ENCODE measurements at places on chromosomes 3 and 15. TPM values are rescaled to one million over a fixed set of nuclear protein-coding genes. Genes with fewer than 3 reads are reported as not detected.

Gene NEK10
- 6.6 TPM for total RNA-seq

Gene MYLK
- 521 TPM for total RNA-seq

Gene ZNF445
- total RNA-seq, result 6.3 TPM

DNA sequence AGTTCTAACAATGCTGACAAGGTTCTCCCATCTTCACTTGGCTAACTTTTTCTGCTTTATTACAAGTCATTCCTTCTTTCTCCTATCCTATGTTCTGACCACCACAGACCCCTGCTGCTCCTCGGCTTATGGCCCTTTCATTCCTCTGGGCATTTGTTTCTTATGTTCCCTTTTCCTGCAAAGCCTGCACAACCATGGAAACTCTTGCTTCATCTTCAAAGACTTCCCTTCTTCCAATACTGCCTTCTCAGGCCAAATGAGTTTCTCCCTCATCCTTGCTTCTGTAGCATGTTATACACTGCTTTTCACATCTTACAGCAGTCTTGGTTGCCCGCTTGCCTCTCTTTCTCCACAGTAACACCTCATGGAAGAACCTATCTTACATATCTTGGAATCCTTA, 17.9 kb upstream of the ATOSA start:
- DNase-seq, result no peak
- H3K36me3 ChIP-seq, result no peaks in the 10 kb centered on the region
- peaks cover 1% of the 10 kb centered on the region for H3K4me1 ChIP-seq
- no peak overlapping the region for H3K4me3 ChIP-seq
- no peak overlapping the region for H3K27ac ChIP-seq

Gene GPR156
- 0.28 TPM for total RNA-seq

DNA sequence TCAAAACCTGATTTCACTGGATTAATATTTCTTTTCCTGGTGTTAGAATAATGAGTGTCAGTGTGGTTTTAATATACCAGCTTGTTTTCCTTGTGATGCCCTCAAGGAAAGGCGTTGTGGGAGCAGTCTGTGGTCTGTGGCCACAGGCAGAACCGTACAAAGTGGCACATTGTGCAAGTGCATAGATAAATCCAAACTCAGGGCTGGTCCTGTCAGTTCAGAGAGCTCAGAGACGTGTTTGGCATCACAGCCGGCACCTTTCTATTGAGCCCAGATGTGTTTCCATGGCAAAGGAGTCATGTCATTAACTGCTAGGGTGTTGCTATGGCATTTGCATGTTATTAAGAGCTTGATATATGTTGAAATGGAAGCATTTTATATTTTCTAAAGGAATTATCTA, 289.9 kb upstream of the RASGRP1 start:
- H3K4me3 ChIP-seq, result no peak overlapping the region
- DNase-seq, result no peak
- H3K27ac ChIP-seq, result no peak overlapping the region
- H3K27me3 ChIP-seq, result no peaks in the 10 kb centered on the region
- no peaks in the 10 kb centered on the region for H3K36me3 ChIP-seq

- no peak overlapping the region for H3K4me3 ChIP-seq
- no peaks in the 10 kb centered on the region for H3K36me3 ChIP-seq
- peak; percentile 73 for DNase-seq
These were observed 493.3 kb downstream of the MAGI1 start for GRCh38 chr3:65545429-65545828.

GRCh38 chr15:99752556-99752955, 19.3 kb upstream of the LYSMD4 start:
- peaks cover 17% of the 10 kb centered on the region for H3K27me3 ChIP-seq
- no peak overlapping the region for H3K4me3 ChIP-seq
- H3K4me1 ChIP-seq, result no peaks in the 10 kb centered on the region
- H3K27ac ChIP-seq, result no peak overlapping the region

Gene GJD2
- not detected for total RNA-seq

DNA sequence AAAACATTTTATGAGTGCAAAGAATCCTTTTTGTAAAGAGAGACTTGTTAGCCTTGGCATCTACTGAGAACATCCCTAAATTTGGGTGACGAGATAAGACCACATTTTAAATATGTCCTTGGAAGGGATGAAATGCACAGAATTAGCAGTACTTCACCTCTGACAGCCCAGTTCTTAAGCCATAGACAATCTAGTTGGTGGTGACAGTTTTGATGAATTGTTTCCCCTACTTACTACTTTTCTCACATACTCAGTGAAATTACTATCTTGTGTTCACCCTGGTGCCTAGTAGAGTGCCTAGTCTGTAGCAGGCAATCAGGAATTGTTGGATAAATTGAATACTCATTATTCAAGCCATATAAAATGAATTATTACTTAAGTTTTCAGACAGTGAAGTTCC, 3.4 kb downstream of the SCAANT1 start:
- DNase-seq, result no peak
- peaks cover 7% of the 10 kb centered on the region for H3K4me1 ChIP-seq
- H3K27ac ChIP-seq, result no peak overlapping the region

Gene LHFPL4
- not detected for total RNA-seq

DNA sequence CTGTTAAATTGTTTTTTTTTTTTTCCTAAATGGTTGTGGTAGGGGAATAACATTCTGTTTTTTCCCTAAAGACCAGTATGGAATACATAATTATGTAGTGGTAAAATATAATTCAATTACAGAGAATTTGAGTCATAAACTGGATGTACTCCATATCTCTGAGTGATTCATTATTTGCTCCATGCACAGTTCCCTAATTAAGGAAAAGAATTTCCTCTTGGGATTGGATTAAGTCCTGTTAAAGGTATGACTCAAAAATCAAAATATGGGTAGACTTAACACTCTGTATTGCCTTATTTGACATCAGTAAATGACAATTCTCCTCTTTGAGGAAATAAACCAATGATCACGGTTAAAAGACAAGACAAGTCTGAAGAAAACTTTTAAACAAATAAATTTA, 78.0 kb upstream of the KCNH8 start:
- H3K4me1 ChIP-seq, result no peaks in the 10 kb centered on the region
- no peak overlapping the region for H3K27ac ChIP-seq
- H3K27me3 ChIP-seq, result no peaks in the 10 kb centered on the region
- DNase-seq, result no peak
- H3K36me3 ChIP-seq, result no peaks in the 10 kb centered on the region
- no peak overlapping the region for H3K4me3 ChIP-seq

- no peak overlapping the region for H3K4me3 ChIP-seq
- H3K4me1 ChIP-seq, result no peaks in the 10 kb centered on the region
- no peak overlapping the region for H3K27ac ChIP-seq
- peaks cover 20% of the 10 kb centered on the region for H3K27me3 ChIP-seq
- DNase-seq, result no peak
These were observed 12.2 kb upstream of the APOD start for GRCh38 chr3:195595785-195596531.

DNA sequence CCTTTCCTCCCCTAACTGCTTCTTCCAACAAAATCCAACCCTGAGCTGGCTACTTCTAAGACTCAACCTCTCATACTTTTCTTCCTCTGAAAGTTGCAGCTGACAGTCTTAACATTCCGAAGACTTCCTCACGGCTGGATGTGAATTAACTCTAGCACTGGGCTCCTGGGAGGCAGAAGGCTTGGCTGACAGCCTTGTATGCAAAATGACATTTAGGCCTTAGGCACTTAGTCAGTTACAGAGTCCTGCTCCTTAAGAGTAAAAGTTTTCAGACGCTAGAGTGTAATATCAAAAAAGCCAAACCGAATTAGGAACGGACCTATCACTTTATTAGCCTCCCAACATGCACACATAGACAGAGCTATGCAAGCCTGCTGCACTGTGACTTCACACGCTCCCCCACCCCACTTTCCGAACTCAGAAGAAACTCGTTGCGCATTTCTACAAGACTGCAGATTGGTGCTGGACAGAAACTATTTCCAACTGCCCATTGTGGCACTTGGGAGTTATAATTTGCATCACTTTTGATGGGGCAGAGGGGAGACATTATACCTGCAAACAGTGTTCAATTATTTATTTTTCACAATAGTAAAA, 15.5 kb upstream of the ANXA2 start:
- H3K4me3 ChIP-seq, result no peak overlapping the region
- H3K27ac ChIP-seq, result no peak overlapping the region
- H3K36me3 ChIP-seq, result no peaks in the 10 kb centered on the region
- H3K27me3 ChIP-seq, result no peaks in the 10 kb centered on the region
- peaks cover 8% of the 10 kb centered on the region for H3K4me1 ChIP-seq
- no peak for DNase-seq

Gene REC114
- not detected for total RNA-seq

Gene LARP6
- 78.3 TPM for total RNA-seq

- no peaks in the 10 kb centered on the region for H3K4me1 ChIP-seq
- H3K27me3 ChIP-seq, result peaks cover 9% of the 10 kb centered on the region
- H3K27ac ChIP-seq, result no peak overlapping the region
- no peak overlapping the region for H3K4me3 ChIP-seq
These were observed 15.8 kb downstream of the PATL2 start for GRCh38 chr15:44695294-44695693.

- H3K4me1 ChIP-seq, result no peaks in the 10 kb centered on the region
- no peaks in the 10 kb centered on the region for H3K36me3 ChIP-seq
- no peak overlapping the region for H3K27ac ChIP-seq
- no peak overlapping the region for H3K4me3 ChIP-seq
- DNase-seq, result no peak
These were observed 1349.3 kb downstream of the OTOL1 start for GRCh38 chr3:162845918-162846317.

Gene CD200R1
- under 0.01 TPM for total RNA-seq

Gene CTXN2
- total RNA-seq, result not detected

DNA sequence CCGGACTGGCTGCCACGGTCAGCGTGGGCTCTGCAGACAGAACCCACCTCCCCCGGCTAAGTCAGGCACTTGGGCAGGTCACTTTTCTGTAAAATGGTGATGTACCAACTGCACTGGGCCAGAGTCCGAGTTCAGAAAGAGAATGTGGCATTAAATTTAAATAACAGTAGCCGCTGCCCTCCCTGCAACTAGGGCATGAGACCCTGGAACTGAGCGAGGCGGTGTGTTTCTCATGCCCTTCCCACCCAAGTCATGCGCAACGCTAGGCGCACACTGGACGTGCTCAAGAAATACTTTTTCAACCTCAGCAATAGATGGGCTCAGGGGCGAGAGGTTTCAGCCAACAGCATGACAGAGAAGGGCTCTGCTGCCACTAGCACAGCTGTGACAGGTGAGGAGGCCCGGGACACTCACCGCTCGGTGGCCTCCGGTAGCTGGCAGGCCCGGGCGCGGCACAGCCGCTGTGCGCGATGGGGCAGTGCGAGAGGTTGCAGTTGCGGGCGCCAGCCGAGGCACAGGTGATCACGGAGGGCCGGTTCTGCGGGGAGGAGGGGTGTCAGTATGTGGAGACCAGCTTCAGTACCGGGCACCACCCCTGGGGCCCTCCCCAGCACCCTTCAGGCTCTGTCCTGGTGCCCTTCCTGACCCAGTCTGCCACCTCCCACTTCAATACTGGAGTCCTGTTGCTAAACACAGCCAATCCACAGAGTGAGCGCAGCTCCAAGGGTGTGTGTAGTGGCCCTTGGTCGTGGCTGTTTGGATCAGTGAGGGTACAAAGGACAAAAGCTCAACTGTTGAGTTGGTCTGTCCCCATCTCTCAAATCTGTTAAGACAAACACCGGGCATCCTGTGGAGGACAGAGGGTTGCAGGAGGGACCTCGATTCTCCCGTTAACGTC, 84.5 kb downstream of the VGLL4 start:
- peaks cover 70% of the 10 kb centered on the region for H3K36me3 ChIP-seq
- H3K27me3 ChIP-seq, result no peaks in the 10 kb centered on the region
- H3K4me1 ChIP-seq, result peaks cover 28% of the 10 kb centered on the region
- DNase-seq, result no peak
- no peak overlapping the region for H3K4me3 ChIP-seq
- peak overlapping the region; percentile 10 for H3K27ac ChIP-seq

DNA sequence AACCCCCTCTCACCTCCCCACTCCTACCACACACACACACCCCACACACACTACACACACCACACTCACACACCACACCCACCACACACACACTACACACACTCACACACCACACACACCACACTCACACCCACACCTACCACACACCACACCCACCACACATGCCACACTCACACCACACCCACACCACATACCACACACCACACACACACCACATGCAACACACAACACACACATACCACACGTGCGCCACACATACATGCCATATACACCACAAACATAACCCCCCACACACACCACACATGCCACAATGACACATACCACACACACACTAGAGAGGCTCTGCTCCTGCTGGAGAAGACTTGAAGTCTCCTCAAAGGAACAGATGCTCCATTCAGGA, 5.9 kb upstream of the ITPKA start:
- peaks cover 7% of the 10 kb centered on the region for H3K36me3 ChIP-seq
- peak; percentile 21 for DNase-seq
- no peak overlapping the region for H3K27ac ChIP-seq
- H3K4me3 ChIP-seq, result no peak overlapping the region
- H3K27me3 ChIP-seq, result no peaks in the 10 kb centered on the region

Gene TRIM69
- 7.7 TPM for total RNA-seq

- H3K36me3 ChIP-seq, result peaks cover 8% of the 10 kb centered on the region
- peak; percentile 17 for DNase-seq
- no peaks in the 10 kb centered on the region for H3K4me1 ChIP-seq
- H3K27me3 ChIP-seq, result no peaks in the 10 kb centered on the region
- H3K4me3 ChIP-seq, result no peak overlapping the region
These were observed 30.9 kb downstream of the PIAS1 start for GRCh38 chr15:68085052-68085451.

DNA sequence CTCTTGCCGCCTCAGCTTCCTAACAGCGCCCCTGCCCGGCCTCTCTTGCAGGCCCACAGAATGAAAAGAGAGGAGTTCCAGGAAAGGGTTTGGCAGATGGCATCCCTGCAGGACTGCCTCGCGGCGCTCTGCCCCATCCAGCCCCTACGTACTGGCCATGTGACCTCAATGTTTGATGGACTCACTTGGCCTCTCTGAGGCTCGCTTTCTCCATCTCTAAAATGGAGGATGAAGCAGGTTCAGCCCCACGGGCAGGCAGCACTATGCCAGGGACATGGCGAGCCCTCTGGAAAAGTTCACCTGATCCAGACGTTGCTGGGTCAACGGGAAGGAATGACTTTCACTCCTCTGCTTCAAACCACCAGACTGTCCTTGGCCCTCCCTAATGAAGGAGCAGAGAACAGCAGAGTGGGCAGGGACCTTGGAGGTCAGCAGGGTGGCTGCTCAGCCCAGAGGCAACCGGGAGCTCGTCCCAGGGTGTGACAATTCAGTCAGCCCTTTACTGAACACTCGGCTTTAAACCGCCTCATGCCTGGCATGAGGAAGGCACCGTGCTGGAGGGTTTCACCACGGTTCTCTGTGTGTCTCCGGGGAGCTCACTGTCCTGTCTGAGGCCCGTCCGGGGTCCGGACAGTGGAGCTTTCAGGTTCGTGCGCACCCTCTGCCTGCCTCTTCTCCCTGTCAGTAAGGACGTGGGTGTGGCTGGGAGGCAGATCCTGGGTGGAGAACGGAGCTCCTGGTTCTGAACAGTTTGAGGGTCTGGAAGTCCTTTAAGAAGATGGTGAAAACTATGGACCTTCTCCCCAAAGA, 101.3 kb downstream of the LINGO1 start:
- H3K27me3 ChIP-seq, result peaks cover 23% of the 10 kb centered on the region
- no peak for DNase-seq
- H3K4me1 ChIP-seq, result peaks cover 17% of the 10 kb centered on the region
- no peaks in the 10 kb centered on the region for H3K36me3 ChIP-seq
- no peak overlapping the region for H3K4me3 ChIP-seq
- no peak overlapping the region for H3K27ac ChIP-seq

- no peak overlapping the region for H3K27ac ChIP-seq
- no peaks in the 10 kb centered on the region for H3K36me3 ChIP-seq
- H3K4me3 ChIP-seq, result no peak overlapping the region
- no peaks in the 10 kb centered on the region for H3K27me3 ChIP-seq
- DNase-seq, result no peak
These were observed 967.6 kb downstream of the NAALADL2 start for GRCh38 chr3:175826759-175827158.

Measured in IMR-90 (cell line).